ENCODE measurements at places on chromosomes 3 and 15.

GRCh38 chr15:90790057-90790456 lies 72.9 kb downstream of the BLM start:
- DNase-seq = no peak

- DNase-seq = no peak
Observed at GRCh38 chr15:44243141-44243540, 45.4 kb upstream of the GOLM2 start.

DNA sequence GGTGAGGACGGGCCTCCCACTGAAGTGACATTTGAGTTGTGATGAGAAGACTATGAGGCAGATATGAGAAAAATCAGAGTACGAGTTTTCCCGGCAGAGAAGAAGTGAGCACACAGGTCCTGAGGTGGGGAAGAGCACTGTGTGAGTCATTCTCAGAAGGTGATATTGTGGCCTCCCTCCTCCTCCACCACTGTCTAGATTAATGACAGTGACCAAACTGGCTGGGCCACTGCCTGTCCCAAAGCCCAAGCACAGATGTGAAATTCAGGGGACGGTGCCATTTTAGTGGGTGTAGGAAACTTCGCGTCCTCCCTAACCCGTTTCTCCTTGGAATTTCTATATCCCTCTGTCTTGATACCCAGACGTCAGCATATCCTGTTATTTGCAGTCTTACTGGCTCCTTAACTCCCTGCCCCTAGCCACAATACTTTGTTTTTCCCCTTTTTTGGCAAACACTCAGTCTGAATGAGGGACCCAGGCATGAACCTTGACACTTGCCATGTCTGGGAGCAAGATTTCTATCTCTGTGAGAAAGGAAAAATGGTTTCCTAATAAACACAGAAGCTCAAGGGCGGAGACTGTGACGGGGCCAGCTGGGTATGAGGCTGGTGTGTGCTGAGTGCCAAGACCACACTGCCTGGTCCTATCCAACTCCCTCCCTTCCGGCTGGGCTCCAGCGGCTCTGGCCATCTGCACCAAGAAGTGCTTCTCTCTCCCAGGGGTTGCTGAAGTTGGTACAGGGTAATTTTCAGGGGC lies 15.2 kb downstream of the PRICKLE2 start:
- peak; percentile 82 for DNase-seq

GRCh38 chr3:97952872-97953271 lies 19.4 kb downstream of the RIOX2 start:
- DNase-seq = no peak

GRCh38 chr15:92886042-92886537 lies 14.0 kb upstream of the CHD2 start:
- DNase-seq = no peak

GRCh38 chr15:92025706-92026270 lies 172.3 kb downstream of the SLCO3A1 start:
- no peak for DNase-seq

DNA sequence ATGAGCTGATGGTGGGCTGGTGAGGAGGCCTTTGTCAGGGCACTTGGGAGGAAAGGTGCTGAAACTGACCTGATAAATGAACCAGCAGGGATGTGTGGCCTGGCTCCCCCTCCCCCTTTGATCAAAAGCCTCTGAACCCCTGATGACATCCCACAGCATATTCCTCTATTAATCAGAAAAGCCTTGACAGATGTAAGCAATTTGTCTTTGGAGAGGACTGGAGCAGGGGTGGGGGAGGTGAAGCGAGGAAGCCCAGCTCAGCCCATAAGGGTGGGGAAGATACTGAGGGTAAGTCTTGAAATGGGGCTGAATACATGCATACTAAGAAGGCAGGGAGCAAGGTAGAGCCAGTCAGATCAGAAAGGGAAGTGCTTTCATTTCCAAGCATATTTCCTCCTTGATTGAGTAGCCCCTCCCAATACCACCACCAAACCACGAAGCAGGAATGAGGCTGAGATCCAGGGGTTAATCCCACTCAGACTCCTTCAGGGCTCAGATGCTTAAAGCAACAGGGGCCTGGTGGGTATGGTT lies 34.7 kb upstream of the MRPS22 start:
- no peak for DNase-seq

- no peak for DNase-seq
Observed at GRCh38 chr3:165641569-165642310, 195.5 kb downstream of the BCHE start.

GRCh38 chr3:113629584-113630421 lies 66.6 kb downstream of the USF3 start:
- no peak for DNase-seq

DNA sequence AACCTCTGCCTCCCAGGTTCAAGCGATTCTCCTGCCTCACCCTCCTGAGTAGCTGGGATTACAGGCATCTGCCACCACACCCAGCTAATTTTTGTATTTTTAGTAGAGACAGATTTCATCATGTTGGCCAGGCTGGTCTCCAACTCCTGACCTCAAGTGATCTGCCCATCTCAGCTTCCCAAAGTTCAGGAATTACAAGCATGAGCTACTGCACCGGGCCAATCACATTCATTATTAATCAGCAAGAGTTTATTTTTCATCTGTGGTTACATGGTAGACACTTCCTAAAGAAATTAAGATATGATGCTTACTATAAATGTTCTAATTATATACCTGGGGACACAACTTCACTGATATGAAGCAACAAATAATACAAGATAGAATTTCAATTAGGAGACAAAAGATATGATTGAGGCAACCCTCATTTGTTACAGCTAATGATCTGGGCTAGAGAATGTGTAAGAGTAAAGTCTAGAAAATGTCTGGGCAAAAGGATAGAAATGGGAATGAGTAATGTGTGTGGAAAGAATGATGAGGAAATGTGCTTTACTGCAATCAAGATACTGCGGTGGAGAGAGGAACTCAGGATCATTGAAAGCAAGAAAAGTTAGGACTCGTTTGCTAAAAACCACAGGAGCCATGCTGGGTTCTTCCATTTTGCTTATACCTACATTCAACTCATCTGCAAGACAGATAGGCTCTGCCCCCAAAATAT lies 366.8 kb downstream of the ZIC1 start:
- DNase-seq = no peak

- DNase-seq = no peak
Observed at GRCh38 chr3:10169000-10169496, 4.3 kb downstream of the IRAK2 start.
